GM23338 (cell line): ENCODE measurements at places on chromosomes 6 and 20.

- DNase-seq, result peak; percentile 88
Observed at GRCh38 chr20:14142171-14142570, 146.9 kb downstream of the MACROD2 start.

- DNase-seq, result peak; percentile 91
Observed at GRCh38 chr20:36217226-36217625, 19.1 kb upstream of the AAR2 start.

GRCh38 chr6:65667916-65668656 lies 38.9 kb downstream of the EYS start:
- DNase-seq, result no peak

- DNase-seq, result no peak
Observed at GRCh38 chr6:126337323-126337722, 2.6 kb upstream of the CENPW start.

DNA sequence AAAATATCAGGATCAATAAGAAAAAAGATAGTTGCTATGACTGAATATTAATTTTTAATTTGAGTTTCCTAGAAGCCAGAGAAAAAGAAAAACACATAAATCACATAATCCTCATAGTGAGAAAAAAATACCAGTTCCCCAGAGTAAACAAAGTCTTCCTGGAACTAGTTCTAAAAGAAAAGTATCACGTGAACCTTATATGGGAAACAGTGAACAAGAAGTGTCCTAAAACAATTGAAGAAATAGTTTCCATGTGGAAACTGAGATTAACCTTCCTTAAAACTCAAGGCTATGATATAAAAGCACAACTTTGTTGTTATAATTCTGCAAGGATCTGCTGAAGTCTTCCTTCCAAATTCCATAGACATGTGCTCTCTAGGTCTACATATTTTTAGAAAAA lies 50.6 kb downstream of the RCAN2 start:
- DNase-seq, result no peak

GRCh38 chr6:53293691-53294090 lies 55.1 kb downstream of the ELOVL5 start:
- DNase-seq, result no peak

GRCh38 chr6:111717621-111718020 lies 111.9 kb upstream of the TRAF3IP2 start:
- DNase-seq, result no peak

DNA sequence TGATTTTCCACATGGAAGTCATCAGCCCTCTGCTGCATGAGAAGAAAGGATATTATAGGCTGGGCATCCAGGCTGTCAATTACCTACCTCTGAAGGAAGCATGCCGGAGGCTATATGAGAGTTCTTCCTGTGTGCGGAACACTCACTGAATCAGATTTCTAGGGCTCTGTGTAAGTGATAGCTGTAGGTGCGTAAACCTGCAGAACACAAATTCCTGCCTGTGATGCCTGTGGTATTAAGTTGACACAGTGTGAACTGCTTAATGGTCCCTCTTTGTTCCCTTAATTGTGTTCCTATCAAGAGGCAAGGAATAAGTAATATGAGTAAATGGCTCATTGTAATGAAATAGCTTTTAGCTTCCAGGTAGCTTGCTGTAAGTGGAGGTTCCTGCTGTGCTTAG lies 103.3 kb downstream of the ANKS1A start:
- no peak for DNase-seq

- no peak for DNase-seq
Observed at GRCh38 chr6:134249759-134250602, 67.9 kb downstream of the SGK1 start.

DNA sequence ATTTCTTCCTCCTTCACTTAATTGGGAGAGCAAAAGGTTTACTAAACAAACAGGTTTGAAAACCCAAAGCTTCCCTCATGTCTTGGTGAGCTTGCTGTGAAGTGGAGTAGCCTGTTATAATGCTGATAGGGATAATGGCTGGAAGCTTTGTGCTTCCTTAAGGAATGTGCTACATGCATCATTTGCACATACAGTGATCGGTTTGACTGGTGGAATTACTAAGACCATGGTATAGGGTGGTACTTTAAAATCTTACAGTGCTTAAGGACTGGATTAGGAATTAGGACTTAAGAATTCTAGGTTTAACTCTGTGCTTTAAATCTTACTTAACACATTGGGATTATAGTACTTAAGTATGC lies 75.7 kb downstream of the ARID1B start:
- peak; percentile 85 for DNase-seq

DNA sequence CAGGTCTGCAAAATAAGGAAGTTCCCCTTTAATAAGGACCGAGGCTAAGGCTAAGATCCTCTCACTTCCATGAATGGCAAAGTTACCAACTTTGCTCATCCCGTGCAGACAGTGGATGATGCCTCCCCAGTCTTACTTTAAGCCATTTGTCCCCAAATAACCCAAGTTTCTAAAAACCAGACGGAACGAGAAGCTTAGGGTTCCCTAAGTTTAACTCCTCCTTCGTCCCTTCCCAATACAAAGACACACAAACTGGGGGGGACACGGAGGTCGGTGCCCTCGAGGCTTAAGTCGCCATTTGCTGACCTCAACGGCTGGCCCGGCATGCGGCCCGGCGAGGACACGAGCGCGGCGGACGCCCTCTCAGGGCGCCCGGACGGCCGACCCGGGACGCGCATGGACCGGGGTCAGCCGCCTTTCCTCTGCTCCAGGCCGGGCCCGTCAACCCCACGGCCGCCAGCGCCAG lies 527 bp downstream of the FBXO30 start:
- DNase-seq, result peak; percentile 53

- peak; percentile 97 for DNase-seq
Observed at GRCh38 chr20:34676642-34677373, at the start of gene PIGU. Gene PIGU, minus strand, starts transcription at chr20:34677092. Its CDS starts 7 bp downstream, at chr20:34677085.

GRCh38 chr20:9301129-9302090 lies 213.0 kb upstream of the LAMP5 start:
- DNase-seq, result no peak

GRCh38 chr6:50369996-50370395 lies 320.3 kb upstream of the DEFB112 start:
- DNase-seq, result no peak

DNA sequence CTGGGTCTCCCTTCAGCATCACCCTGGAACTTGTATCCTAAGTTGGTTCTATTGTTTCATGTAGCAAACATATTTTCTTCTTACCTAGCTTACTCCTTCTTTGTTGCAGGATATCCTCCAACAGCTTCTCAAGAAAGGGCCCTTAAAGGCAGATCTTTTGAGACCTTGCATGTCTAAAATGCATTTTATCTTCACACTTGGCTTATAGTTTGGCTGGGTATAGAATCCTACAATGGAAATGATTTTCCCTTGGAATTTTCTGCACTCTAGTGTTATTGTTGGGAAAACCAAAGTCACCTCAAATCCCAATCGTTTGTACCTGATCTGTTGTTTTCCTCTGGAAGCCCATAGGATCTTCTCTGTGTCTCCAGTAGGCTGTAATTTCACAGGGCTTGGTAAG lies 12.1 kb upstream of the TGM6 start:
- no peak for DNase-seq

DNA sequence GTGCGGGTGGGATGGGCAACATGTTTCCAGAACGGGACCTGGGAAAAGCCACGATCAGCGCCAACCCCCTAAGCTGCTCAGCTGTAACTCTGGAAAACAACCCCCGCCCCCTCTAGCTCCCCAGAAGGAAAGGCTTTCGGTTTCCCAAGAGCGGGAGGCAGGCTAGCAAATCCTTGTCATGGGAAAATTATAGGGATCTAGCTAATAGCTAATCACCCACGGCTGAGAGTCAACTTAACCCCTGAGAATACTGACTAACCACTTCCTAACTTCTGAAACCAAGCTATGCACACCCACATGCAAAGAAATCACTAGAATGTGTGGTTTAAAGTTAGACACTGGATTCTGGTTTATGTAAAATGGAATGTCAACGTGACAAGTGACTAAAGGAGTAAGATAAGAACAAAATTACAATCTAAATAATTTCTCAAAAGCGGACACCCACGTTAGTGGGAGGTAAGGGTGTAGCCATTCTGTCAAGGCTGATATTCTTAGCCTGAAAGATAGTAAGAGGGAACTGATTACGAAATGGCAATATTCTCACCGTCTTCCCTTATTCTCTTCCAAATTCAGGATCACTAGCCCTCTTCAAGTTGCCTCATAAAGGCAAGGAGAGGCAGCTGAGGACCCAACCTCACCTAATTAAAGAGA lies 20.1 kb downstream of the JAG1 start:
- no peak for DNase-seq

DNA sequence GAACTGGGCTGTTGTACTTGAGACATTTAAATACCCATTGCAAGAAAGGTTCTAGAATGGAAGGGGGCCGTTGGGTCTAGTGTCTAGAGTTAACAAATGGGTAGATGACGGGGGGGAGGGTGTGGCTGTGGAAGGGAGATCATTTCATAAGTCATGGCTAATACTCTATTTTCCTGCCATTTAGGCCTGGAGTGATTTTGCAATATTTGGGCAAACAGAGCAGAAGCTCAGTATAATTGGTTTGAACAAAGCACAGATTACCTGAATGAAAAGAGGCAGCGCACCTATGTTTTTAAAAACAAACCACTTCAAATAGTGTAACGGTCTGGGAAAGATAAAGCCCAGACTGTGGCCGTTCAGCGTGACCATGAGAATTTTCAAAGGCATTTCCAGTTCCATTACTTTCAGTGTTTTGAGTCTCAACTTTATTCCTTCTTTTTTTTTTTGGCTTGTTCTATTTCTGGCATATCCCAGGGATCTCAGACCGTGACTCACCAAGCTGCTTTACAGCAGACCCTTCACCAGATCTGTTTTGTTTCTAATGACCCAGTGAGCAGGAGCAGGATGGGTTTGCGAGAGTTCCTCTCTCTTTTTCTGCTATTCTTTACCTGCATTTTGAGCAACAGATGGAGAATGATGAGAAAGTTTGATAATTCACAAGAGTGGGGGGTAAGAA lies 73.7 kb downstream of the LYRM2 start:
- DNase-seq, result no peak

DNA sequence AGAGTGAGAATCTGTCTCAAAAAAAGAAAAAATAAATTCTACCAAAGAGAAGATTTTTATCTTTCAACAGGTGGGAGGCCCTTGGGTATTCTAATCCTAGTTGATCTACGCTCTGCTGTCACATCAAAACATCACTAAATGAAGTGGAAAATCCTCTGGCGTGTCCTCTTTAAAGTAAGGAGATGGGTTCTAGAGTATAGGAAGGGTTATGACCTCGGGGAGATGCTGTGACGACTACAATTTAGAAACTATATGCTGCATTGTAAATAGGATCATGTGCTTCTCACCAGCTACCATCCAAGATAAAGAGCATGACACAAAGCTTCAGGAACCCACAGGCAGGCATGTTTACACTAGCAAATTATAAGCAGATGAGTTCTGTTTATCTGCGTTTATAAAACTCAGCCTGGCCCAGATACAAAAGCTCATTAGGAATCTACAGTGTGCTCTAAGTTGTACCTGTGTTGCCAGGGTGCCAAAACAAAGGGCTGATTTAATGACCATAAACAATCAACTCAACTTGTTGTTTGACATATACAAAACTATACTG lies 197.1 kb upstream of the PLN start:
- DNase-seq, result no peak

DNA sequence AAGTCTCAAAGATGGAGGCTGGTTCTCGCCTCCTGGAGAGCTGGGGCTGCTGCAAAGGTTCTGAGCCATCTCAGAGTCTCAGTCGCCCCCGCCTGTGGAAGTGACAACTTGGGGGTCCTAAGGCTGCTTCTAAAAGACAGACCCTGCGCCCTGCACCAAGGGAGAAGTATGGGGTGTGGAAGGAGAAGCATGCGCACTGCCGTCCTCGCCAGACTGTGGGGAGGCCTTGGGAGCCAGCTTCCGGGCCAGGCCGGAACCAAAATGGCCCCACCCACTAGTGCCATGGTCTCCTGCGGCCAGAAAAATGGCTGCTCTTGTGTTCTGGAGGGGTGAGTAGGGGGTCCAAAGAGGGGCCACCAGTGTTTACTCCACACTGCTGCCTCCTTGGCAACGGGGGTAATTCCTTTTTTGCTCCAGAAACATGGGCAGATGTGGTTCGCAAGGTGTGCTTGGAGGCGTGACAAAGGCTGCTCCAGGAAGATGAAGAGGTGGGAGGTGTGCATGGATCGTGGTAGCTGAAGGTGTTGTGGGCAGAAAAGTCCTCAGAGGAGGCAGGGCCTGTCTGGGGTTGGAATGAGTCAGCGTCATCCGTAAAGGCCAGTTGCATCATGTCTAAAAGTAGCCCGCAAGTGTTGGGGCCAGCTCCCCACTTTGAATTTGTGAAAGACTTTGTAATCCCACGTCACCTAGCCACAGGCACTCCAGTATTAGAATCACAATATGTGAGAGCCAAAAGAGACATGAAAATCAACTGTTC lies 329.8 kb upstream of the SOX4 start:
- no peak for DNase-seq

DNA sequence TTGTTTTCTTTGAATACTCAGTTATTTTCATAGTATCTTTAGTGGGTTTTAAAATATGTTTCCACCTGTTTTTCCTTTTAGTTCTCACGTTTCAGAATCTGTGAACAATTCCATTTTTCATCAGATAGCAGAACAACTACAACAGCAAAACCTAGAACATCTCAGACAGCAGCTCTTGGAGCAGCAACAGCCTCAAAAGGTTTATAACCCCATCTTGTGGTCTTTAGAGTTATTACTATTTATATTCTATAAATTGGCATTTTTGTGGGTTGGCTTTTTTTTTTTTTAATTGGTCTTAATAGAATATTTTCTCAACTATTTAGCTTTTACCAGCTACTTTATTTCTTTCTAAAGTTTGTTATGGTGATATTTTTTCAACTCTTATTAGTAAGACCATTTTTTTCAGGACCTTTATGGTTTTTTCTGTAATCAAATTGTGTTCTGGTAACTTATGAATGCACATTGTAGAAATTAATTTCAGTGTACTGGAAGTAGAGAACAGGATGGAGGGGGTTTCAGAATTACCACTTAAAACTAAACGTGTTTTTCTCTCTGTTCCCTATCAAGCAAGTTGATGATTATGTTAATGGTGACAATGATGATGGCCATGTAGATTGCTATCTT lies 72.2 kb downstream of the SCAF8 start:
- DNase-seq, result peak; percentile 34

- no peak for DNase-seq
Observed at GRCh38 chr6:156280065-156280464, 497.1 kb upstream of the ARID1B start.

DNA sequence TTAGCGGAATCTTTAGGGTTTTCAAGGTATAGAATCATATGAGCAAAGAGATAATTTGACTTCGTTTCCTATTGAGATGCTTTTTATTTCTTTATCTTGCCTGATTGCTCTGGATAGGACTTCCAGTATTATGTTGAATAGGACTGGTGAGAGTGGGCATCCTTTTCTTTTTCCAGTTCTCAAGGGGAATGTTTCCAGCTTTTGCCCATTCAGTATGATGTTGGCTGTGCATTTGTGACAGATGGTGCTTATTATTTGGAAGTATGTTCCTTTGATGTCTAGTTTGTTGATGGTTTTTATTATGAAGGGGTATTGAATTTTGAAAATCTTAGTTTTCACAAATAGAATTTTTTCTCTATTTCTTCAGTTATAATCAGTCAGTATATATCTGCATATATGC lies 656.6 kb upstream of the MAP3K7 start:
- no peak for DNase-seq
